ENCODE measurements at places on chromosomes 6 and 20.
A peak's percentile ranks its signal among the peaks of the same experiment; 100 is the strongest.

GRCh38 chr6:48757661-48758060 lies 646.7 kb upstream of the PTCHD4 start:
- no peak for DNase-seq

GRCh38 chr6:89400912-89401399 lies 11.1 kb downstream of the RRAGD start:
- no peak for DNase-seq

DNA sequence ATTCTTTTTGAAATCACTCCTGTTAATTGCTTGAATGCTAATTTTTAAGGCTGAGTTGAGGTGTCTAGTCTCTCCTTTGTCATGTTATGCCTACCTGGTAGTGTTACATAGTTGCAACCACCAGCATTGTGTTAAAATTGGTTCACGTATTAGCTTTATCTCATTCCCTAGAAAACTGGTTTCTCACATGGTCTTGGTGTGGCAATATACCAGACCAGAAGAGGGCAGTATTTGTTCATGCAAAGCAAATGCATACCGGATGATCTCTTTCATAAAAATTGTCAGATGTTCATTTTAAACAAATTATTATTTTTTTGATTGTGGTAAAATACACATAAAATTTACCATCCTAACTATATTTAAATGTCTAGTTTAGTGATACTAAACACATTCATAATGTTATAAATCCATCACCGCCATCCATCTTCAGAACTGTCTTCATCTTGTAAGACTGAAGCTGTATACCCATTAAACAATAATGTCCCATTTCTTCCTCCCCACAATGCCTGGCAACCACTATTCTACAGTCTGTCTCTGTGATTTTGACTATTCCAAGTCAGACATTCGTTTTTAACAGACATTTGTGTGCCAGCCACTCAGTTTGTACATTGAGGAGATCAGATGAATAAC lies 92.8 kb downstream of the ATRN start:
- DNase-seq, result no peak

DNA sequence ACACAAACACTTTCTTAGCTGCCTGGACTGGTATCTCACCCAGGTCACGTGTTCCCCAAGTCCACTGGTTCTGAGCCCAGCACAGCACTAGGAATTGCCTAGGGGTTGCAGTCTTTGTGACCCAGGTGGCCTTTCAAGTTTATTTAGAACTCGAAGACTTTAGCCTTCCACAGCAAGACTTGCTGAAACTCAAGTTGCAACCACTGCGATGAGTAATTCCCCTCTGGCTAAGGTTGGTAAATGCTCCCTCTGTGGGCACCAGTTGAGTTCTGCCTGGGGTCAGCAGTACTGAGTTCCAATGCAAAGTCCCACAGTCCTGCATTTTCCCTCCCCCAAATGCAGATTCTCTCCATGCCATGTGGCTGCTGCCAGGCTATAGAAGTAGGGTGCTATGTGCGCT lies 77.6 kb upstream of the MOCS1 start:
- no peak for DNase-seq

DNA sequence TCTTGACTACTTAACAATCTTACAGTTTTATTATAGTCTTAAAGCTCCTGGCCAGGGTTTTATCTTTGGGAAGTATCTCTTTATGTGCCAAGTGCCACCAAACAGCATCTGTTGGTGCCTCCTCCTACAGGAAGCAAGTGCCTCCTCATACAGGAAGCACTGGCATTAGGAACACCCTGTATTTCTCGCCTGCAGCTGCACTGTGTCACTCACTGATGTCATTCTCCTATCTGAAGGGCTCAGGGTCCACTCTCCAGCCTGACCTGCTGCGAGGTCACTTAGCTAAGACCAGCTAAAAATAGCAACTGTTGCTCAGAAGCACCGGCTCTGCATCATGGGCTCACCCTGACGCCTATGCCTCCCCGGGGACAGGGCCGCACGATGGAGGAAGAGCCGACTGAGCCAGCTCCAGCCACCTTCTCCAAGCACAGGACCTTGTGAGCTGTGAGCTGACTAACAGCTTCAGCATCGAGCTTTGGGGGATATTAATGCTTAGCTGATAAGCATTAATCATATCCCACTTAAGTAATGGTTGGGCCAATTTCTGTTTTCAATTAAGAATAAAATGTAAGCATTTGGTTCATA lies 66.3 kb upstream of the CD93 start:
- no peak for DNase-seq

- DNase-seq, result no peak
Measured at GRCh38 chr20:16167423-16168130, 405.7 kb downstream of the KIF16B start.

GRCh38 chr20:49032455-49032854 lies 13.7 kb upstream of the CSE1L start:
- no peak for DNase-seq

DNA sequence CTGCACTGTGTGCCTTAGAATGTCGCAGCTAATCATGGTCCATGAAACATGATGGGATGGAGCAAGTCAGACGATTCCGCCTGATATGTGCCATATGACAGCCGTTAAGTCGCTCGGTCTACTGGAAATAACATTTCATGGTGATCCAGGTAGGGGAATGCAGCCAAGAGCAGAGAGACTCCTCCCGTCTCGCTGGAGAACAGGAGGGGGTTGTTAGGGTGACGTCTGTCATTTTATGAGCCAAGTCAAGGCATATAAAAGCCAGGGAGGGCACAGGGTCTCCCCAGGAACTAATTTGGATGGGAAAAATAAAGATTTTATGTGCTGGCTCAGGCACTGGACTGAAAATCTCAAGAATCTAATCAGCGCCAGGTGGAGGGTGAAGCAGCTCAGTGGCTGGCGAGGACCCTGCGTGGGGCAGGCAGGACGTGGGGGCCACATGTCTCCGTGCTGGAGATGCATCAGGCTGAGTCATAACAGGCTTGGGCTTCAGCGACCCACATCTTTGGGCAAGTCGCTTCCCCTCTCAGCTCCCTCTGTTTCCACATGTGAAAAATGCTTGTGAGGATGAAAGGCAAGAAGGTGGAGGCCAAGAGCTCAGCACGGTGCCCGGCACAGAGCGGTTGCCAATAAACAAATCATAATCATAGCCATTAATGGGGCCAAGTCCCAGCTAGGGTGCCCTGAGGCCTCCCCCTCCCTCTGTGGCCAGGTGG lies 234.6 kb downstream of the ANKRD60 start:
- no peak for DNase-seq

DNA sequence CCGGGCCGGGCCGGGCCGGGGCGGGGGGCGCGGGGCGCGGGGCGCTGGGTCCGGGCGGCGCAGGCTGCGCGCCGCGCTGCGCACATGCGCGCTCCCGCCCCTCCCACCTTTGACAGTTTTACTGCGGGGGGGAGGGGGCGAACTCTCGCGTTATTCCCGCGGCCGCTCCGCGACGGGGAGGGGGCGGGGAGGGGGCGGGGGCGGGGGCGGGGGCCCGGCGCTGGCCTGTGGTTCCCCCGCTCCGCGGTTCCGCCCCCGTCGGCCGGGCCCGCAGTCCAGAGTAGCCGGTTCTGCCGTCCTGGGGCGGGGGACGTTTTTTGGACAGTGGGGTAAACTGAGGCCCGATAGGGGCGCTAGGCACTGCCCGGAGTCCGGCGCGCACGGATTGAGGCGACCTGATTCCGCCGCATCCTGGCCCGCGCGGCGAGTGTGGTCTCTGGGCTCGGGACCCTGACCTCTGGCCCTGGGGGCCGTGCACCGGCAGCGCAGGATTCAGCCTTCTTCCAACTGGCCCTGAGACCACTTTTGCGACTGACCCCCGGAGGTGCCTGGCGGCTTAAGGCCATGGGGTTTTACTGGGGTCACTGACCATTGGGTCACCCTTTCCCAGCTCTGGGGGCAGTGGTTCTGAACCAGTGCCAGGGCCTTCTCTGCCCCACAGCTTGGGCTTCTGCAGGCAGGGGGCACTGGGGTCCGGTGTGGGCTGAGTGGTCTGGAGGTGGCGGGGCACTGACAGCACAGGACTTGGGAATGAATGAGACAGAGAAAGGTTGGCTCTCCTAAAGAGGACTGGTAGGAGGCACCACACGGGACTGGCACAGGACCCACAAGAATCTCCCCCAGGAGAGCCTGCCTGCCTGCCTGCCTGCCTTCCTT lies at the start of gene ZNF512B:
ZNF512B (minus strand) TSS at position 93 of the 876 bp plus-strand sequence. CDS start 1,980 bp downstream, outside the sequence.
- no peak for DNase-seq

DNA sequence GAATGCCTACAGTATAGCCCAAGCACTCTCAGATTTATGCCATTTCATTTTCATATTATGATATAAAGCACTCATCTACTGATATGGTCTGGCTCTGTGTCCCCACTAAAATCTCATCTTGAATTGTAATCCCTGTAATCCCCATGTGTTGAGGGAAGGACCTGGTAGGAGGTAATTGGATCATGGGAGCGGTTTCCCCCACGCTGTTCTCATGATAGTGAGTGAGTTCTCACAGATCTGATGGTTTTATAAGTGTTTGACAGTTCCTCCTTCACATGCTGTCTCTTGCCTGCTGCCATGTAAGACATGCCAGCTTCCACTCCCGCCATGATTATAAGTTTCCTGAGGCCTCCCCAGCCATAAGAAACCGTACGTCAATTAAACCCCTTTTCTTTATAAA lies 171.7 kb downstream of the OTOR start:
- no peak for DNase-seq

GRCh38 chr6:111973118-111973761 lies 80.7 kb upstream of the CCN6 start:
- peak; percentile 45 for DNase-seq

DNA sequence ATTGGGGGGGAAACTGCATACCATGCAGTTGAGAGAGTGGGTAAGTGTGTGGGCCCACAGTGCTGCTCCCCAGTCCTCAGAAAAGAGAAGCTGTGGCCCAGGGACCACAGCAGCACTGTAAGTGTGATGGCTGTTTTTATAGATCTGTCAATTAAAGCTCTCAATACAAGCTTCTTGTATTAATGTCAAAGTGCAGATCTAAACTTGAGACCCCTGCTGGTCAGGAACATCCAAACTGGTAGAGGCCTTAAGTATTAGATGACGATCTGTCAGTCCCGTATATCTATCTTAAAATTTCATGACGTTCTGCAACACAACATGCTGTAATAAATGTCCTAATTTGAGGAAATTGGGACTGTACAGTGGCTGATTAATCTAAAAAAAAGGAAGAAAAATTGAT lies 74.8 kb downstream of the TULP4 start:
- no peak for DNase-seq

DNA sequence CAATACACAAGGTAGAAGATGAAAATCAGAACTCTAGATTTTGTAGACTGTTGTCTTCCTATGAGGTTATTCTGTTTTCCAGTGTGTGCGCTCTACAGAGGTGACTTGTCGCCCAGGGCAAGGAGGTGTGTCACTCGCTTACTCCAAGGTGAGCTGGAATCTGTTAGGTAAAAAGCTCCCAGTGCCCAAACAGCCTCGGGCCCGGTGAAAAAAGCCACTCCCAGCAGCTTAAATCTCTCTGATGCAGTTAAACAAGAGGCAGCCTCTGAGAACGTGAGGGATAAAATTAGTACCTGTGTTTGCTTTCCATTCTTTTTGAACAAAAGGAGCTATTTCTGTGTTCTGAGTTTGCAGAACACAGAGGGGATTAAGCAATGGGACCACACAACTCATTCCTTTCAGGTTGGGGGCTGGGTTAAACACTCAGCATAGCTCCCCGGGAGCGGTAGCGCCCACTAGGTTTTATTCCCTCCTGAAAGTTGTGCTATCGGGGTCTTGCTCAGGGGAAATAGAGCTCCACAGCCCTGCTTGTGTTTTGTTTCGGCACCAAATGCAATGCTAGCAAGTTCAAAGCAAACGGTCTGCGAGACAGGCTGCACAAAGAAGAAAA lies 181.2 kb downstream of the FOXA2 start:
- no peak for DNase-seq

- no peak for DNase-seq
Measured at GRCh38 chr20:47011984-47012383, 117.3 kb downstream of the EYA2 start.

GRCh38 chr6:16078064-16078463 lies 50.8 kb upstream of the MYLIP start:
- no peak for DNase-seq

DNA sequence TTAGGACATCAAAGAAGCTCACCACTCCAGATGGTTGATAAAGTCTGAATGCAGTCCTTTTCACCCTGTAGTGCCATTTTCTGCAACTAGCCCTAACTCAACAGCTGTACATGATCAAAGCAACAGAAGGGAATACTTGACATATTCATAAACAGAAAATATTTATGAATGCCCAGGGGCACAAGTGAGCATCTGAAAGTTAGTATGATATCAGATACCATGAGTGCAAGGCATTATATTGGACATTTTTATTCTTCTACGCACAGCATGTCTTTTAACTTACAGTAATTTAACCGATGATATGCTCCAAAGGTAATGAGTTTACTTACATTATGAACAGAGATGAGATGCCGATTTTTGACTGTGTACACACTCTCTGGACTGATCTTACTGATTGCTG lies 142.0 kb downstream of the MCHR2 start:
- DNase-seq, result no peak

GRCh38 chr6:140711019-140711613 lies 1336.7 kb upstream of the CITED2 start:
- no peak for DNase-seq

GRCh38 chr6:143745166-143746133 lies 67.7 kb downstream of the PHACTR2 start:
- no peak for DNase-seq

DNA sequence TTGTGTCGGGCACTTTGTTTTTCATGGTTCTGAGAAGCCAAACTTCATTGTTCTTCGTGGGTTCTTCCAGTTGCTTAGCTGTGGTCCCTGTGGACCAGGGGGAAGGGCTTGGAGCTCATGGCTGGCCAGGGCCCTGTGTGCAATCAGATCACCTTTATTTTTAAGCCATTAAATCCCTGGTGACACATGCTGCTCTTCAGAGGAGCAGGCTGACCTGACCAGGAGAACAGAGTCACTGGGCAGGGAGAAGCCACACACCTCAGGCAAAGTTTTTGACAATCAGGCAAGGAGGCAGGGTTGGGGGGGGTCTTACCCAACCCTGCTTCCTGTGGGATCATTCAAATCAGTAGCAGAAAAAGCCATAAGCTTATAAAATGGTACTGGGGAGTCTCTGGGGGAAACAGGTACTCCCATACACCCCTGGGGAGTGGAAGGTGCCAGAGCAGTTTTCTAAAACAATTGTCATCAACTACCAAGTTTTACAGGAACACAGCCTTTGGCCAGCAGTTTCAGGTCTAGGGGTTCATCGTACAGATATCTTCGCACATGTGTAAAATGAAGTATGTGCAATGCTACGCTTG lies 37.0 kb upstream of the PREX1 start:
- no peak for DNase-seq

GRCh38 chr6:85459224-85459901 lies 9.5 kb downstream of the NT5E start:
- no peak for DNase-seq
